Bone marrow (tissue), 2 donors: ENCODE measurements at places on chromosomes 5 and 9.

GRCh38 chr5:61327760-61328753 is 4.0 kb upstream of the ZSWIM6 start:
- DNase-seq, result no peak

GRCh38 chr5:179385914-179386313 is 40.7 kb upstream of the ADAMTS2 start:
- no peak for DNase-seq

DNA sequence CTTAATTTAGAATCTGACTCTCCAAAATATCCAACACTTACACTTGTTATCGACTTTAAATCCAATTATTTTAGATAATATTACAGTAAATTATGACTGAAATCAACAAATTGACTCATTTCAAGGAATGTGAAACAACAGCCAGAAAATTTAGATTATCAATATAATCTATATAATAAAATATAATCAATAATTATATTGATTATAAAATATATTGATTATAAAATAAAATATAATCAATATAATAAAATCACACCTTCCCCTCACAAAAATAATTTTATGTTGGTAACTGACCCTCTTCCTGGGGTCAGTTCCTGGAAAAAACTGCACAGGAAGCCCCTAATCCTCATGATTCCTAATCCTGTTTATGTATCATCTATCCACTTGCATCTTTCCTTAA is 91.1 kb downstream of the CEMIP2 start:
- no peak for DNase-seq

DNA sequence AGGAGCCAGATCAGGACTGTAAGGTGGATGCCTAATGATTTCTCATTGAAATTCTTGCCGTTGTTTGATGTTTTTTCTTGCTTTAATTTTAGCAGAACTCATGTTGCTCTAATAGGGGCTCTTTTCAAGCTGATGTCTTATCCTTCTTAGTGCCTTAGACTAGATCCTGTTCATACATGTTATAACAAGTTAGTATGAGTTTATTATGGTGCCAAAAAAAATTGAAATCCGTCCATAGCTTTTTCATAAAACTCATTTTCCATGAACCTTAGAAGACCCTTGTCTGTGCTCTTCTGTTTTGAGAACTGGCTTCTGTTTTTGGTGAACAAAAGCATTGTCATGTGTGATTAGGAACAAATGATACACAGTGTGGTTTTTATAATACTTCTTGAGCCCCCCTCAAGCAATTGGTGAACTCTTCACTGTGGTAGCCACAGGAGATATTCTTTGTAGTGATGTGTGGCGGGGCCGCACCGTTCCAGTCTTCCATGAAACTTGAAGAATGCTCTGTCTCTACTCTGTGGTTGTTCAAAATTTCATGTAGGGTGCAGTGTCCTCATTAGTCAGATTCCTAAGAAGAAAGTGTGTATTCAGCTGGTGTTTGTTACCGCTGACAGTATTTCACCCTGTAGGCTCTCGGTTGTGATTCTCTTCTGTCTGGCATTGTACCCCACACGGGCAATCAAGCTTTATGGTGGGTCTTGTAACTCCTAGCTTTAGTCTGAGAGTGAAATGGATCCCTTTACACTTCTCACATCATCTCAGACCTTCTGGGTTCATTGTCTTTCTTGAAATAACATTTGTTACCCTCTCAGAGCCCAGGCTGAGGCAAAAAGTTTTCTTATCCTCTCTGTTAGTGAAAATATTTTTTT is 10.7 kb downstream of the OTULIN start:
- no peak for DNase-seq

DNA sequence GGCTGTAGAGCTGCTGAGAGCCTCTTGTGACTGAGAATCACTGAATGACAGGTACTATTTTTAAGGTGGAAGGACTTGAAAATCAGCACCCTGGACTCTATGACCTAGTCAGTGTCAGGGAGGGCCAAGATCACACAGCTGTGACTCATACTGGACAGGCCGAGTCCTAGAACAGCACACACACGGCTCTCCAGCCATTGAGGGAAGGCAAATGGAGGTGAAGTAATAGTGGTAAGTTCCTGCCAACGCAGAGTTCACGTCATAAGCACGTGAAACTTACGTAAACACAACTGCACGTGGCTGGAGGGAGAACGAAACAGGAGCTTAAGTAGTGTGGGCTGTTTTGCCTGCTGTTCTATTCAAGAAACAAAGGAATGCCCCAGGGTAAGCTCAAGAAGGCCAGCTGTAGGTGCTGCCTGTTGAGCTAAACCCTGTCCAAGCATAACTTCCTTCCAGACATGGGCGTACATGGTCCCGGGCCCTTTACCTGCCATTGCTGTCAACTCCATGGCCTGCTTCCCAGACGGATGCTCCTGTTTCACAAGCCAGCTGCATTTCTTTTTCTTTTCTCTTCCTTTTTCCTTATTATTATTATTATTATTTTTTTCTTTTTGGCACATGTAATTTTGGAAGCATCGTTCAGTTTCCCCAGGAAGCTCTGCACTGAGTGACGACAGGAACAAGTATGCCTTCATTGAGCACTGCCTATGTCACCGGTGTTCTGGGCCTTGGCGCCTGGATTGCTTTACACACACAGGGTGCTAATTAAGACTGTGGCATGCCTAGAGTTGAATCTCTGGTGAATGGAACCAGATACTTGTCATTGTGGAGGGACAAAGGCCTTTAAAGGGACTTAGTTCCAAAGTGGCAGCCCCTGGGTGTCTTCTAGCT is 10.2 kb upstream of the LCP2 start:
- peak; percentile 36 for DNase-seq
